ENCODE measurements at places on chromosomes 2 and 18.

DNA sequence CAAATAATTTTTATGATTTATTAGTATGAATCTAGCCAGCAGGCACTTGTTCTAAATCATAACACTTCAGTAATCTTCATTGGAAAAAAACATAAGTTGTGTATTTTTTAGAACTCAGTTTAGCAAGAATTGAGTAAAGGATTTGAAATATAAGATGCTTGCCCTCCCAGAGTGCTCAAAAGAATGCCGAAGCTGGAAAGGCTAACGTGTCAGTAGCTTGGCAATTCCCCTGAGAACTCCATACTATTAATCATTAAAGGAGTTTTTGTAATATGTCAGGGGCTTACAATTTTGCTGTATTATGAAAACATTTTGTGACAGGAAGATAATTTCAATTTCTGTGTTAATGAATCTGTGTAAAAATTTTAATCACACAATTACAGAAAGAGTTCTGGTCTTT is 122.7 kb downstream of the GULP1 start:
- no peak for DNase-seq

DNA sequence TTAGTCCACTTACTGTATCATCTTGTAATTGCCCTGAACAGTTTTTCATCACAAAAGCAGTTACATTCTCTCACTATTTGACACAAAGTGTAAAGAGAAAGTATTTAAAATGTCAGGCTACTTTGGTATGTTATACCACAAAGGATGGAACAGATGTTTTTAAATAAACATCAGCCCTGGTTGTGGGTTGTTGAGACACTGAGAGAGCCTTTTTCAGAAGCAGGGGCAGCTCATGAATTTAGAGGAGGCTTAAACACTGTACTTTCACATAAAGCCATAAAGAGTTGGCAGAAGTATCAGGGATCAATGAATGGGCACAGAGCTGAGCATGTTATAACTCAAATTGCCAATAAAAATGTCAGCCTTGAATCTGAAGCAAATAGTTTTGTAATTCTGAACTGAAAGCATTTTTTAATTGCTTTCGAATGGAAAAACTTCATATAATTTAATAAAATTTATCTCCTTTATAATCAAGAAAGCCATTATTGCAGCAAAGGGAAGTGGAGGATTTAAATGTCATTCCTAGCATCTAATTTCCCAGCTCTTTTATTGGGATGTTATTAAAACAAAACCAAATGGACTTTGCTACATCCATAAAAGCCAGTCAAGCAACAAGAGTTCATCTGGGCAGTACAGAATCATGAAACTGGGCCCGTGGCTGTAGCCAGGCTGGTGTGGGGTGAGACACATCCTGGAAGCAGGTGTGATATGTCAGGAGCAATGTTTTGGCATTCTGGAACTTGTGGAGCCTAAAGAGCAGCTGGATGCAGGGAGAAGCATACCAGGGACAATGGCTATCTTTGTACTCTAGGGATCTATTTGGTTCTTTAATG is 95.1 kb upstream of the NT5C1B start:
- DNase-seq, result no peak

- DNase-seq, result peak; percentile 75
Measured at GRCh38 chr2:222708274-222708710, 36.8 kb downstream of the MOGAT1 start.

- no peak for DNase-seq
Measured at GRCh38 chr2:19685731-19686130, 216.1 kb downstream of the TTC32 start.

DNA sequence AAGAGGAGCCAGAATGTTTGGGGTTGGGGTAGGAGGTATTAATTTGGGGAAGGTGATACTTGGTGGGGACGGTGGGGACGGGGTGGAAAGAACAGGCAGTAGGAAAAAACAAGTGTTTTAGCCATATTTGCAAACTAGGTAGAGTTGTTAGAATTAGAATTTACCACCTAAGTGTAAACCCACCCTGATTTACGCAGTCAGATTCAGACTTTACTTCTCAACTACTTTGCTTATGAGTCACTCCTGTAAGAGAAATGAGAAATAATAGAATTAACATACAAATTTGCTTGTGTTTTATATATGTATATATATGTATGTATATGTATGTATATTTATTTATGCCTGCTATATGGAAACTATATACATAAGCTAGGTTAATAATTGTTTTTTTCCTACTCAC is 1168.2 kb upstream of the ZEB2 start:
- DNase-seq, result no peak

- no peak for DNase-seq
Measured at GRCh38 chr18:54787616-54788015, 40.7 kb upstream of the RAB27B start.

Measured in NCI-H526 (cell line).